ENCODE measurements at places on chromosomes 6 and 20.

GRCh38 chr6:91590191-91590590, 1003.3 kb upstream of the MAP3K7 start:
- DNase-seq: no peak

GRCh38 chr6:166786704-166787293, 159.7 kb upstream of the RPS6KA2 start:
- peak; percentile 73 for DNase-seq

DNA sequence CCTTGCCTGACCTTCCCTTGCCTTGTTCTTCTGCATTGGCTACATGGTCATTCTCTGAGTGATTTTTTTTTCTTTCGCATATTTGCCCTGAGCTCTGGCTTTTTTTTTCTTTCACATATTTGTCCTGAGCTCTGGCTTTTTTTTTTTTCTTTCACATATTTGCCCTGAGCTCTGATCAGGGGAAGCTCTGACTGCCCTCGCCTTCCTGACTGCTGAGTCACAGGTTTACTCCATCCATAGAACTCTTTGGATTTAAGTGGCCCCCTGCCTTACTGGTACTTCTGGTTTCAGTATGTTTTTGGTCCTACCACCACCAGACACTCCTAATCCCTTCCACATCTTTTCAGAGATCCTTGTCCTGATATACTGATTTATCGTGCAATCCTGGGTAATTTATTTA, 201.1 kb downstream of the OGFRL1 start:
- DNase-seq: no peak

DNA sequence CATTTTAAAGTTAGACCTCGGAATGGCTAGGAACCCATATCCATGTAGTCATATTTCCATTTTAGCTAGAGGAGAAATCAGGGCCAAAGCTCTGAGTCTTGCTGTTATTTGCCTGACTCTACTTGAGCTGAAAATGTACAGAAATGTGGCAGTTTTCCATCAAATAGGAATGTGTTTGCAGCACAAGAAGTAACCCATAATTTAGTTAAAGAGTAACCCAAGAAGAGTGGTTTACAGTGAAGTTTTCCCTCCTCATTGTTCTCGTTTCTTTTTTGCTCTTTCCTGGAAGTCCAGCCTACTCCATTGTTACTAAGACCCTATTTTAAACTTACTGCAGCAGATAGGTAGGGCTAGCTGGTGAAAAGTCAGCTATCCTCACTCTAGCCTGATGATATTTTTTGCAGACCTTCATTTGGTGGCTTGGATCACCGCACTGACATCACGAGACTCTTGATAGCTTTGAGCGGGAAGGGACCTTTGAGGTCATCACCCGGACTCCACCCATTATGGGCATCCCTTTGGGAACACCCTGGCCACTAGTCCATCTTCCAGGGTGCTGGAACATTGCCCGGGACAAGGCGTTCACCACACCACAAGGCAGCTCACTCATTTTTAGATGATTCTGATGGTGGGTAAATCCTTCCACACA, 28.0 kb upstream of the ADGRF5 start:
- no peak for DNase-seq

GRCh38 chr20:64069614-64070243, 6.7 kb downstream of the TCEA2 start:
- no peak for DNase-seq
